Activated CD4-positive, alpha-beta T cell treated with anti-CD3 and anti-CD28 coated beads, Interleukin-2, amount 50 U/mL, for 48 hours (primary cell): ENCODE measurements at places on chromosomes 1 and 21.

DNA sequence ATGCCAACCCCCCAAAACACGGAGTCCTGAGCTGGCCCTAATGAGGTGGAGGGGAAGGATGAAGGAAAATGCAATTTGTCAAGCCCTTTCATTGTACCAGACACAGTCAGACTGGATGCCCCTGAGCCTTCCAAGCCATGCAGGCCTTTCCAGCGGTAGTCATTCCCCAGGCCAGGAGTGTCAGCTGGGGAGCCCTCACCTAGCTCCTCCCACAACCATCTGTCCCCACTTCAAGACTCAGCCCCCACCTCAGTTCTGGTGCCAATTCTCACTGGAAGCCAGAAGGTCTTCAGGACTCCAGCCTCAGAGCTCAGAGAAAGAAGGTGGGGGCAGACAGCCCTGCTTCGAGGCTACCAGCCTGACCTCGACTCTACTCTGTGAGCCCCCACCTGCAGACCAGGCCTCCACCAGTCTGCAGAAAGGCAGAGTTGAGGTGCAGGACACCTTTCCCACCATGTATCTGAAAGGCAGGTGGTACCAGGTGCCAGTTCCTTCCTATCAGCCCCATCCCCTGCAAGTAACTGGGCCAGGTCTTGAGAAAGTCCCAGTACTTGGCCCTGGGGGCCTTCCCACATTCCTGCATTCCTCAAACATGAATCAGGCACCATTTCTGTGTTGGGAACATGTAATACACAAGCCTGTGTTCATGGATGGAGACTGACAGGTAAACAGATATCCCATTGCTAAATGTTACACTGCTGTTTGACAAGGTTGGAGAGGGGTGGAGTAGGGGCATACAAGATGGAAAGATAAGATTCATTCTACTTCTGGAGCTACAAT is 180.6 kb upstream of the EDN2 start:
- no peak for DNase-seq

DNA sequence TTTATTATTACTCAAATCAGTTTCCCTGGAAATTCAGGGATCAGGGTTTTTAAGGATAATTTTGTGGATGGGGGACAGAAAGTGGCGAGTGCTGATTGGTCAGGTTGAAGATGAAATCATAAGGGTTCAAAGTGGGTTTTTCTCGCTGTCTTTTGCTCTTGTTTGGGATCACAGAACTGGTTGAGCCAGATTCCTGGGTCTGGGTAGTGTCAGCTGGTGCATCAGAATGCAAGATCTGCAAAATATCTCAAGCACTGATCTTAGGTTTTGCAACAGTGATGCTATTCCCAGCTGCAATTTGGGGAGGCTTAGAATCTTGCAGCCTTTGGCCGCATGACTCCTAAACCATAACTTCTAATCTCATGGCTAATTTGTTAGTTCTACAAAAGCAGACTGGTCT is 9.3 kb downstream of the CHI3L2 start:
- no peak for DNase-seq

DNA sequence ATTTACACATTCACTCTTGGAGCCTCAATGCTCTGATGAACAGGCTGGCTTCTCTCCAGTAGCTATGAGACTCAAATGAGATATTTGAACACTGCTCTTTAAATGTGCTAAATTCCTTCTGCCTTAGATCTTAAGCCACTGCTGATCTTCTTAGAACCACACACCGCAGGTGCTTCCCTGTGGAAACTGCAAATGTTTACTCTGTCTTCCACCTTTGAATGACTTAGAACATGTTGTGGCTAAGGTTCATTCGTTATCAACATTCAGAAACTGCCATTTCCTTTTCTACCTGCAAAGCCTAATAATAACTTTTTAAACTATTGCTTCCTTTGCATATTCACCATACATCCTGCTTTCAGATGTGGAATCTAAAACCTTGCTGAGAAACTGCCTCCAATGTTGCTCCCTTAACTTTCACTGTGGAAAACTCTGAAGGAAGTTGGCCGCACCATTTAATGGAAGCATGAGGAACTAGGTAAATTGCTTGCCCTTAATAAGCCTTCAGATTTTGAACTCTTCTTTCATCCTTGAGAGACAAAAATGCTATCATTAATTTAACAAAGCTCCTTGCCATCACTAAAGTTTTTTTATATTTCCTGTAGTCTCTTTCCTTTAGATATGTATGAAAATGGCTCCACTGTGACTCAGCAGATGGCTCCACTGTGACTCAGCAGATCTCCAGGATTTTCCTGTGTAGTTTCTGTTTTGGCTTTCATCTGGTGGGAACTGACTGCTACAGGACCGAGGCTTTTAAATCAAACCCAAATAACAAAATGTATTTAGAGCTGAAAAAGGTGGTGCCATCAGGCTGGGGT is 143.8 kb downstream of the TNFSF18 start:
- no peak for DNase-seq

- DNase-seq: no peak
These were observed 5.7 kb upstream of the IFFO2 start for GRCh38 chr1:18962121-18962721.

- DNase-seq: no peak
These were observed 5.7 kb upstream of the ZDHHC18 start for GRCh38 chr1:26820784-26821269.

GRCh38 chr1:235935235-235936225 is 68.8 kb upstream of the LYST start:
- no peak for DNase-seq

- DNase-seq: no peak
These were observed 20.7 kb upstream of the MX1 start for GRCh38 chr21:41405321-41405720.

DNA sequence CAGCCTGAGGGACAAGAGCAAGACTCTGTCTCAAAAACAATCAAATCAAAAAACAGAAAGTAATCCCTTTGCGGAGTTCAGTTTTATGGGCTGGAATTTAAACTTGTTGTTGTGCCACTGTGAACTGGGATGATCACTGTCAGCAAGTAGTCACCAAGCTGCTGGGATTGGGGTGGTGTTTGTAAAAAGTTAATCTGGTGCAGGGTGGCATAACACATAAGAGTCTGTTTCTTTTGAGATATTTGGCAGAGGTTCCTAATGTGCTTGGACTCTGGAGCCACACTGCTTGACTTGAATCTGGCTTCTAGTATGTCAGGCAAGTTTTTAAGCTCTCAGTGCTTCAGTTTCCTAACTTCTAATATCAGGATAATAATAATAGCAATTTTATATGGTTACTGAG is 6.6 kb downstream of the CLIC4 start:
- no peak for DNase-seq

GRCh38 chr1:40411294-40411693 is 37.8 kb downstream of the SMAP2 start:
- no peak for DNase-seq

GRCh38 chr1:52127181-52128180 is 14.4 kb upstream of the ZFYVE9 start:
- peak; percentile 9 for DNase-seq

- DNase-seq: no peak
These were observed 5.3 kb downstream of the ADIPOR1 start for GRCh38 chr1:202952818-202953217.

GRCh38 chr1:110151175-110151669 is 928 bp downstream of the SLC6A17 start:
- no peak for DNase-seq

DNA sequence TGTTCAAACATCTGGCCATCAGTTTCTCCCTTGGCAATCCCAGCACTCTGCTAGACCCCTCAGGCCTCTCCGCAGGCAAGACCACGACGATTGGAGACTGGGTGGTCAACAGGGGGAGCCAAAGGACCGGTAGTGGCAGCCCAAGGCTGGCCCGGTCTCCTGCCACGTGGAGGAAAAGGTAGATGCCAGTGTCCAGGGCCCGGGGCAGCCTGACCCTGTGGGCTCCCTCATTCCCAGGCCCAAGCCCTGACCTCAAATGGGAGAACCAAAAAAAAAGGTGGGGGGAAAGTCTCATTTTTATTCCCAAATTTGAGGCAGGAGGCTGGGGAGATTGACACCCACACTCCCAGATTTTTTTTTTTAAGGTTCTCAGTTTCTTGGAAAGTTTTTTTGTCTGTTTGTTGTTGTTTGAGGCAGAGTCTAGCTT is 24.8 kb downstream of the S100A6 start:
- DNase-seq: peak; percentile 89

DNA sequence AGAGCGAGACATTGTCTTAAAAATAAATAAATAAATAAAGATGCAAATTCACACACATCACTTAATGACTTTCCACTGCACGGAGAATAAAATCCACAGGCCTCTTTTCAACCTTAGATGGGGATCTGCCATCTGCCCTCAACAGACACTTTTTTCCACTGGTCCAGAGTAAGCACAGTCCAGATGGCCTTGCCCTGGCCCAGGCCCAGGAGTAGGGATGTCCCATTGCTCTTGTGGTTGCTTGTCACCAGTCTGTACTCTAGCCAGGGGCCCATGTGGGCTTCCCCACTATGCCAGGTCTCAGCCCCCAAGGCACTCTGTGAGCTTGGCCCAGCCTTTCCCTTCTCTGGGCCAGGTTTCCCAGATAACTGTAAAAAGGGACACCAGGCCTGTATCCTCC is 17.4 kb downstream of the PLOD1 start:
- no peak for DNase-seq
